Thoracic aorta (tissue), 2 donors: ENCODE measurements at places on chromosomes 2 and 18.

DNA sequence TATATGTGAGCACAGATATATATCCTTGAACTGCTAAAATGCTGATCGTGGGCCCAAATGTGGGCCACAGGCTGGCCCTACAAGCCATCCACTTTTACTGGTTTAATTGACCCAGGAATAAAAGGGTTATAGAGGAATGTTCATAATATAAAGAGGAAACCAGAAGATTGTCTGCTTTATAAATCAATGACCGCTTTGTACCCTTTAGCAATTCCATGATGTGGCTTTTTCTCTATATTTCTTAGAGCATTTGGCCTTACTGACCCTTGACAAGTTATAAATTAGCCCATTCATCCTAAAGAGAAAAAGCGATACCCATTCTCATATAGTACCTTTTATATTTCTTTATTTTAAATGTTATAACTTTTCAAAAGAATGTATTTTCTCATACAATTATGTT, 87.1 kb upstream of the ITGA4 start:
- no peak for DNase-seq

- DNase-seq, result no peak
Measured at GRCh38 chr18:7789856-7790552, 222.9 kb downstream of the PTPRM start.

GRCh38 chr18:6024745-6025248, 129.5 kb upstream of the TMEM200C start:
- no peak for DNase-seq

- DNase-seq, result no peak
Measured at GRCh38 chr2:160261732-160262131, 61.7 kb upstream of the ITGB6 start.

- no peak for DNase-seq
Measured at GRCh38 chr18:48892146-48892855, 58.5 kb downstream of the SMAD7 start.

GRCh38 chr2:34652636-34653035, 1053.5 kb upstream of the FAM98A start:
- no peak for DNase-seq

GRCh38 chr2:211994806-211995205, 543.8 kb downstream of the ERBB4 start:
- no peak for DNase-seq

DNA sequence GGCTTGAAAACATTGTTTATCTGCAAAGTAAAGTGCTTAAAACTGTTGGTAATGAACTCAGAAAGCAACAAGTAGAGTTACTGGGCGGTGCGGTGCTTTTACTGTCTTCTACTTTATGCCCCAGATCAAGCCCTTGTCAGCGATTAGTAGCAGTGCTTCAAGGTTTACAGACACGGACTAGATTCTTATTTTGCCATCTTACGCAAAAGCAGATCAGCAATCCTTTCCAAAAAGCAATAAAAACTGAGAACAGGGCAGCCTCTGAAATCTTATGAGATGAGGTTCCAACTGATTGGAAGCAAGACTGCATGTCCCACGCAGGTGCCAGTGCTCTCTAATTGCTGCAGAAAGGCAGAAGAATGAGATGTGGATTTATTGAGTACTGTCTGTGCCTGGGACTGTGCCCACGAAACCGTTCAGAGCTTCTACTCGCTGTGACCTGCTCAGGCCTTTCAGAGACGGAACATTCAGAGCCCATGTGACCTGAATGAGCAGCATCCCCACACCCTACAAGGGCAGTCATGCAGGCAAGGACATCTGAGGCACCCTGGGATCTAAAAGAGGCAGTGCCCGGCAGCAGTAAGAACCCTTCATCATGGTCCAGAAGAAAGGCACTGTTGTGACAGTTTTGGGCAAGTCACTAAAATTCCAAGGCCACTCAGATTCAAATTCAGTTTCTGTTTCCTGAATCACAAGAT, 15.7 kb downstream of the COL4A3 start:
- DNase-seq, result no peak

DNA sequence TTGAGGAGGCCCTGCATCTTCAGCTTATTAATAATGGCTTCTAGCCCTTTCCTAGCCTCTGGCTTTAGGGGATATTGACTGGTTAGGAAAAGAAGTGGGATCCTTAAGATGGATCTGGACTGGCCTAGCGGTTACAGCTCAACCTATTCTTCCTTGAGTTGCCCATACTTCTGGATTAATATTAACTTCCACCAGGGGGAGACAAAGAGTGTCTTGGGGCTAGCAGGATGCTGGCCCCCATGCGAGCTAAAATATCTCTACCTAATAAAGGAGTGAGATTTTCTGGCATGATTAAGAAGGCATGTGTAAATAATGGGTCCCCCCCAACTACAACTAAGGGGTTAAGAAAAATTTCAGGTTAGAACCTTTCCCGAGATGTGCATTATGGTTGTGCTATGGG, 23.2 kb upstream of the PLA2R1 start:
- DNase-seq, result no peak

DNA sequence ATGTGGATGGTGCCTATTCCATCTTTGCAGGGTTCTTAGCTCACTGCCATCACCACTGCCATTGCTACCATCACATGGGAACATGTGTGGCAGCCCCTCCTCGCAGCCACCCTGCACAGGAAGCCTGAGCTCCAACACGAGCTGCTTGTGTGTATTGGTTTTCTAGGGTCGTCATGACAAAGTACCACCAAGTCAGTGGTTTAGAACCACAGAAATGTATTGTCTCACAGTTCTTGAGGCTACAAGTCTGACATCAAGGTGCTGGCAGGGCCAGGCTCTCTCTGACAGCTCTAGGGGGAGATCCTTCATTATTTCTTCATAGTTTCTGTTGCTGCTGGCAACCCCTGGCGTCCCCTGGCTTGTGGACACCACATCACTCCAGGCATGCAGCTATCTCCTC, 10.3 kb upstream of the IL1R2 start:
- DNase-seq, result no peak

- no peak for DNase-seq
Measured at GRCh38 chr2:200042102-200042735, 86.8 kb downstream of the MAIP1 start.

GRCh38 chr2:106065983-106066820, 127.9 kb downstream of the UXS1 start:
- no peak for DNase-seq

DNA sequence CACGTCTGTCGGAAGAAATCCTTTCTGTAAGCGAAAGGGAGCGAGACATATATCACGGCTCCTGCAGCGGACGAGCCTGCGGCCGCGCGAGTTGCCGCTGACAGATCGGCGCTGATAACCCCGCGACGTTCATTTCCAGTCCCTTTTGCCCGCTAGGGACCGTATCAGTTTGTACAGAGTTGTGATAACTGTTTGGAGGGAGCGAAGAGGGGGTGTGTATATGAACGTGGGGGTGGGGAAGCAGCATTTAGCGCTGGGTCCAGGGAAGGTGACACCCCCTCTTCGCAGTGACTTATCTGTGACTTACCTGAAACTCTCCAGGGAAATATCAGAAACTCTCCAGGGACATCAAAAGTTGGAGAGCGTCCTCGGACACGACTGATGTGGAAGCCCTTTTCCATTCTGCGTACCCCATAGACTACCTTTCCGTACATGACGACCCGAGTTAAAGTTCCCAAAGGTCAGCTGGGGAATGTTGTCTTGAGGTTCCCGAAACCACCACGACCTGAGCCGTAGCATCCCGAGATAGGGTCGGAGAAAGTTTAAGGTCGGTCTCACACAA, 948 bp upstream of the GATA6 start:
- no peak for DNase-seq

DNA sequence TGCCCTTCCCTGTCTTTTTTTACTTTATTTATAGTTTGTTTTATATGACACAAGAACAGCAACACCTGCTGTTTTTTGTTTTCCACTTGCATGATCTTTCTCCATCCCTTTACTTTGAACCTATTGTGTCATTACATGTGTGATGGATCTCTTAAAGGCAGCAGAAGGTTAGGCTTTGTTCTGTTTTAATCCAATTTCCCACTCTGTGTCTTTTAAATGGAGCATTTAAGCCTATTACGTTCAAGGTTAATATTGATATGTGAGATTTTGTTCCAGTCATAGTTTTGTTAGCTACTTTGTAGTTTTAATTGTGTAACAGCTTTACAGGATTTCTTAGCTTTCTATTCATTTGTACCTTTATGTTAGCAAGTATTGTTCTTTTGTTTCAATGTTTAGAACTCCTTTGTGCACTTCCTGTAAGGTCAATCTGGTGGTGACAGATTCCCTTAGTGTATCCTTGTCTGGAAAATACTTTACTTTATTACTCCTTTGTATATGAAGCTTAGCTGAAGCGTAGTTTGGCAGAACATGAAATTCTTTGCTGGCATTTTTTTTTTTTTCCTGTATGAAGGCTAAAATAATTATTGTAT, 1443.0 kb upstream of the LRRTM1 start:
- no peak for DNase-seq

GRCh38 chr18:70046796-70047195, 99.1 kb upstream of the CD226 start:
- DNase-seq, result no peak

DNA sequence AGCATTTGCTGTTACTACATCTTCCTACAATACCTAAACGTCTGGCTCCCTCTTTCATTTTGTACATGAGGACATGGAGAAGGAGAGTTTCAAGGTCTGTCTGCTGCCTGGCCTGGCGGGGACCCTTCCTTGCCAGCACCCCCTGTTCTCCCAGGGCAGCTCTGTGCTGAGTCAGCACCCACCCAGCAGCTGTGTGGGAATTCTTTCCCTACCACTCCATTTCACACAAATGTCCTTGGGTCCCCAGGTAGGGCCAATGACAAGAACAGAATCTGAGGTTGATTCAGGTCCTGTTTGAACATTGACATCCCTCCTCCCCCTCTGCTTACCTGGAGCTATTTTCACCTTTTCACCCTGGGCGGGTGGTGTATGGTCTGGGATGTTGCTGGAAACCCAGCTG, 129.9 kb upstream of the ITGA6 start:
- DNase-seq, result no peak

DNA sequence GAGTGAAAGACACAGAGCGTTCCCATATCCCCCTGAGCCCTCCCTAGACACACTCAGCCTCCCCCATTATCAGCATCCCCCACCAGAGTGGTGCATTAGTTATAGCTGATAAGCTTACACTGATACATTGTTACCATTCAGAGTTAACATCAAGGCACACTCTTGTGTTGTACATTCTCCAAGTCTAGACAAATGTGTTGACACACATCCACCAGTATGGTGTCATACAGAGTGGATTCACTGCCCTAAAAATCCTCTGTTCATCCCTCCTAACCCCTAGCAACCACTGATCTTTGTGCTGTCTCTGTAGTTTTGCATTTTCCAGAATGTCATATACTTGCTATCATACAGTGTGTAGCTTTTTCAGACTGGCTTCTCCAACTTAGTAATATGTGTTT, 78.0 kb upstream of the RPL31 start:
- DNase-seq, result no peak

GRCh38 chr18:3408107-3408506, 41.9 kb upstream of the TGIF1 start:
- no peak for DNase-seq

- no peak for DNase-seq
Measured at GRCh38 chr2:233051241-233052149, 8.6 kb upstream of the INPP5D start.

DNA sequence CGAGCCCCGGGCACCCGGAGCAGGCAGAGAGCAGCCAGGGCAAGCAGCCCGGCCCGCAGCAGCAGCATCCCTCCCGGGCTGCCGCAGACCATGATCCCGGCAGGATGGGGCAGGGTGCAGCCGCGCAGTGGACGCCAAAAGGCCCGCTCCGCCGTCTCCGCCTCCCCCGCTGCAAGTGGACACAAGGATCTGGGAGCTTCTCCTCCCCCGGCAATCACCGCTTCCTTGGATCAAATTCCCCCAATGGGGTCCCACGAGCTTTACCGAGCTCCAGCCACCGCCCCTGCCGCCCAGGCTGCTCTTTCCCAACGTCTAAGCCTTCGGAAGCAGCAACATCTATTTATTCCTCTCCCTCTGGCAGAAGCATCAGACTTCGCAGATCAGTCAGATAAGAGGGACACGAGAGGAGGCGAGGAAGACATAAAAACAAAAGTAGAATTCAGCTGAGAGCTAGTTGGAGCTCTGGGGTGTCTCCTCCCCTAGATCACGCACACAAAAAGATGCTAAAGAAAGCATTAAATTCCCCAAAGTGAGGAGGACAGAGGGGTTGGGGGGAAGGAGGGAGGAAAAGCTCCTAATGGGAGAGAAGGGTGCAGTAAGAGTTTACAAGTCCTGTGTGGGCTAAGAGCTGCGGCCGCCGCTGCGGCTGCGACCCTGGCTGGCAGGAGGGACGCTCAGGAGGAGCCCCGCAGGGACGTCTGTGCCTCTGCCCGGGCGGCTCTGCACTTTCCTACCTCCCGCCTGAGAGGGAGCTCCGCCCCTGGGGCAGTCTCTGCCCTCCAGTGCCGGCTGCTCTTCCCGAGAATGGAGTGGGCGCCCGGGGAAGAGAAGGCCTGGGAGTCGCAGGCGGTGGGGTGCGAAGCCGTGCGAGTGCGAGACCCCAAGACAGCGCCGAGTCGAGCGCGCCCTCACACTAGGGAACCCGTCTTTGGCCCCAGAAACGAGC, at the start of gene FRZB:
Gene FRZB, minus strand, starts transcription at position 177 of the 946 bp plus-strand sequence. Its CDS starts 85 bp downstream, at position 92.
- no peak for DNase-seq

DNA sequence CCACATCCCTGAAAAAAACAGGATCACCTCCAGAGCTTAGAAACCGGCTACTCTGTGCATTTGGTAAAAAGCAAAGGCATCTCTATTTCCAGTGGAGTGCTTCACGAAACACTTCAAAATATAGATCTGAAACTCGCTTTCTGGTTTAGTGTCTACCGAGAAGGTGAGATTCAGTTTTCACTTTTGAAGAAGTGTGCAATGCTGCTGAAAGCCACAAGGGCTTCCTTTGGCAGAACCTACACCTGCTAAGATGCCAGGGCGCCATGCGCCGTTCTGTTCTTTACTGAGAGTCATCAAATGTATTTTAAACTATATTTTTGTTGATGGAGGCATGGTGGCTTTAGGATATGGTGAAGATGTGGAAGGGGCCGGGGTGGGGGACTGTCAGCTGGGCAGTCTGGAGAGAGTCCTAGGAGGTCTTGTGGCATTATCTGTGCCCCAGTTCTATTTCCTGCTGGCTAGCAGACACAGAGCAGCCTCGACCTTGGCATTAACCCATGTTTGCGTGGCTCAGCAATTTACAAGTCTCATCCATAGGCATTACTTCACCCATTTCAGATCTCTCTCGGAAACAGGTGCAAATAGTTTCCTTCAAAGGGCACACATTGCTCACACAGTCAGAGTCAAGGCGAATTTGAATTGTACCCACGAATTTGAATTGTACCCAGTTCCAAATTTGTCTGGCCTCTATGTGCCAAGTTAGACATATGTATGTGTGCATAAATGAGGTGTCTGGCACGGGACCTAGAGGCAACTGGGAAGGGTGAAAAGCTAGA, 46.7 kb upstream of the KCNF1 start:
- no peak for DNase-seq
